IMR-90 (cell line): ENCODE measurements at places on chromosomes 4 and X. TPM values are rescaled to one million over a fixed set of nuclear protein-coding genes. Genes with fewer than 3 reads are reported as not detected.
A peak's percentile ranks its signal among the peaks of the same experiment; 100 is the strongest.

DNA sequence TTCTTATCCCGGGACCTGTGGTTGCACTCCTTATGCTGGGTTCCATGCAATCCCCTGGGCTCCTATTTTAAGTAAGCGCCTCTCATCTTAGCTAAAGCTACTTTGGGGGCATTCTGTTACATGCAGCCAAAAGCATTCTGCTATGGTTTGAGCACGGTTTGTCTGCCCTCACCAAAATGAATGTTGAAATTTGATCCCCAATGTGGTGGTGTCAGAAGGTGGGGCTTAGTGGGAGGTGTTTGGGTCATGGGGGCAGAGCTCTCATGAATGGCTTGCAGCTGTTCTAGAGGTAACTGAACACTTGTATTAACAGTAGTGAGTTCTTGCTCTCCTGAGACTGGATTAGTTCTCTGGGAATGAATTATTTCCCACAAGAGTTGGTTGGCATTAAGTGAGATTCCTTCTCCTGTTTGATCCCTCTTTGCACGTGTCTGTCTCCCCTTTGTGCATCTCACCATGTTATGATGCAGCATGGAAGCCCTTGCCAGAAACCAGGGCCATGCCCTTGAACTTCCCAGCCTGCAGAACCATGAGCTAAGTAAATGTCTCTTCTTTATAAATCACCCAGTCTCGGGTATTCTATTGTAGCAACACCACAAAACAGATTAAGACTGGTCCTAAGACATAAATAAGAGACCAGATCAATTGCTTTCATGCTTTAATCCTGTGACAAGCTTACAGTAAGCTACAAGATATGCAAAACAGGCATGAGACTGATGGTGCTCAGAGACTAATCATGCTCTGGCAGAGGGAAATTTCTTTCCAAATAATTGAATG, 141.8 kb downstream of the TSPAN5 start:
- DNase-seq: peak; percentile 27

GRCh38 chr4:142129931-142130330, 493.5 kb downstream of the IL15 start:
- DNase-seq: no peak

GRCh38 chrX:153511784-153512500, 5.5 kb upstream of the ATP2B3 start:
- DNase-seq: no peak

DNA sequence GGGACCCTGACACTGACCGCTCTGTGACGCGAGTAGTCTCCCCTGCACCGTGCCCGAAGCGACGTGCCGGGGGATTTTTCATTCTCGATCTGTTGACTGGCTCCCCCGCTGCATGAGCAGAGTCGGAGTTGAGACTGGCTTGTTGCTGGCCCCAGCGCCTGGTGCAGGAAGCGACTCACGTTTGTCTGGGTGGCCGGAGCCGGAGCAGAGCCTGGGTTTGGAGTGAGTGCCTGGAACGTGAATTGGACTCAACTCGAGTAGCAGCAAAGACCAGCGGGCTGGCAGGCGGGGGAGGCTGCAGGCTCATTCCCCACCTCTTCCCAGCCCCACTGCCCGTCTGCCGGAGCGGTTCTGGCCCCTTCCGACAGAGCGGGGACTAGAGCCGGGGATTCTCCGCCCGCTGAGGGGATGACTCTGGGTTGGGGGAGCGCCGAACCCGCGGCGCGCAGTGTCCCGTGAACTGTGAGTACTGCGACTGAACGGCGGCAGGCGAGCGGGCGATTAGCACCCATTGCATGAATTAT, 554 bp downstream of the PCDH7 start:
- DNase-seq: peak; percentile 61

GRCh38 chr4:137454767-137455166, 77.5 kb downstream of the PCDH18 start:
- no peak for DNase-seq

- DNase-seq: peak; percentile 65
Measured at GRCh38 chrX:151970661-151971060, 3.8 kb downstream of the GABRE start.

- DNase-seq: peak; percentile 44
Measured at GRCh38 chr4:152039691-152040090, 278.9 kb upstream of the GATB start.

DNA sequence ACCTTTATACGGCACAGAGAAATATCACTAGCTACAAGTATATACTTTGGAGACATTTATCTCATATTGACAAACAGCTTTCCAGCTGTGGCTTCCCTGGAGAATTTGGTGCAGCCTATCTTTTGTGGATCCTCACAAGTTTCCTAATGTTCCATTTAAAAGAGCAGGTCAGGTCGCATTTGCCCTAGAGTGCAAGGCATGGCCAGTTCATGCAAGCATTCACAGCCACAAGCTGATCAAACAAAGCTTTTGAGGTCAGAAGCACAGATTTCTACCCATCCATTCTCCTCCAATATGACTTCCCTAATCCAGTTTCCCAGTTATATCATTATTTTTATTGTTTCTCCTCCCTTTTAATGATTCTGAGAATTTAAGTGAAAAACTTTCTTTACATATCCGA, 1008.4 kb upstream of the AGA start:
- no peak for DNase-seq

DNA sequence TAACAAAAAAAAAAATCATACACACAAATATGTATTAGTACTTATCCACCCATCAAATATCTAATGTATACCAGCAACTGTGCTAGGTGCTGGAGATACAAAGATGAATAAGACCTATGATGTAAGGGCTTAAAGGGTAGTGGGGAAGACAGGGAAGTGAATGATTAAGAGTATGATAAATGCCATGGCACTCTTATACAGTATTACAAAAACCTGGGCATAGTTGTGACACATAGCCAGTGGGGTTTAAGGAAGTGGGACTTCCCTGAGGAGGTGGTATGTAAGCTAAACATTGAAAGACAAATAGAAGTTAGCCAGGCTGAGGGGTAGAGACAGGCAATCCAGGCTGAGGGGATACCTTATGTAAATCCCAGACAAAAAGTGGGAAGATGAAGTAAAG, 23.5 kb downstream of the CHM start:
- no peak for DNase-seq

DNA sequence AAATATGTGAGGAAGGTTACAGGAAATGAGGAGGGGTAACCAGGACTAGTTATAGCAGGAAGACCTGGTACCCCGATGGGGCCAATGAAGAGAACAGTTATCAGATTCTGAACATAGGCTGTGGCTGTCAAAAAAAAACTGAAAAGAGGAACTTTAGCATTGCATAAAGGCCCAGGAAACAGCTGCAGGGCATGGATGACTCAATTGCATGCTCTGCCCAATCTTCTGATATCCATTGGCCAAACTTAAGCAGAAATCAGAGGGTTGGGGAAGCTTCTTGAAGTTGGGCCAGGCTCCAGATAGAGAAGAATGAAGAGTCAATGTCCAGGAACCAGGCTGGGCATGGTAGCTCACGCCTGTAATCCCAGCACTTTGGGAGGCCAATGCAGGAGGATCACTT, 1222.4 kb upstream of the PRKX start:
- DNase-seq: no peak

GRCh38 chr4:24219209-24219608, 329.4 kb upstream of the PPARGC1A start:
- peak; percentile 39 for DNase-seq

- no peak for DNase-seq
Measured at GRCh38 chr4:17583276-17583675, 6.3 kb downstream of the LAP3 start.

DNA sequence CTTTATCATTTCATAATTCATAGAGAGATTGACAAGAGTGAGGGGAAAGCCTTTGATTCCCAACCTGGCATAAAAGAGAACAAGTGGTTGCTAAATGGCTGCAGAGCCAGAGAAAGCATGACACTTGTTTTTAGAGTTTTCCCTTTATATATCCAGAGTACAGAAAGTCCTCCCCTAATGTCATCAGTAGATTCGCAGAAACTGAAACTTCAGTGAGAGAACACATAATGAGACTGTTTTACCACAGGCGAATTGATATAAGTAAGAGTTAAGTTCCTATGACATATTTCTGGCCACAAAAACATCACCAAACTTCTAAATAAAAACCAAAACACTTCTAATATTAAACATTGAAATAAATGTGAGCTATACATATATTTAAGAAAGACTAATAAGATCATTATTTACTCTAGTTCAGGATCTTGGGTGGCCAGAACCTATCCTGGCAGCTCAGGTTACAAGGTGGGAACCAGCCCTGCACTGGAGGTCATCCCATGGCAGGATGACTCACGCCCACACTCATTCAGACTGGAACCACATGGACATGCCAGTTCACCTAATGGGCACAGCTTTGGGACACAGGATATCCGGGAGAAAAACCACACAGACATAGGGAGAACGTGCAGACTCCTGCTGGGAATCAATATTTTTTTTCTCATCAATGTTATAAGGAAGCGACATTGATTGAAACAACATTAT, 35.5 kb downstream of the NWD2 start:
- DNase-seq: no peak

GRCh38 chrX:12892716-12893115, 13.7 kb upstream of the TLR8 start:
- no peak for DNase-seq

GRCh38 chrX:38982370-38982769, 181.1 kb downstream of the MID1IP1 start:
- no peak for DNase-seq

GRCh38 chr4:140641105-140641555, 72.4 kb upstream of the UCP1 start:
- DNase-seq: no peak

The CFAP99 gene
- total RNA-seq: not detected in 2 replicates

The CXXC4 gene
- total RNA-seq: under 0.01 TPM in 1 of 2 replicates, not detected in the other

The MANBA gene
- 17.2 and 18.3 TPM in 2 replicates for total RNA-seq
